ENCODE measurements at places on chromosomes 12 and 14. TPM values are rescaled to one million over a fixed set of nuclear protein-coding genes. Genes with fewer than 3 reads are reported as not detected.

GRCh38 chr14:50676814-50677516, 8.9 kb upstream of the SAV1 start:
- H3K4me3 ChIP-seq, result no peak overlapping the region
- H3K36me3 ChIP-seq, result no peaks in the 10 kb centered on the region
- no peak overlapping the region for H3K27ac ChIP-seq
- no peaks in the 10 kb centered on the region for H3K4me1 ChIP-seq
- no peaks in the 10 kb centered on the region for H3K27me3 ChIP-seq
- DNase-seq, result no peak

- DNase-seq, result no peak
- no peaks in the 10 kb centered on the region for H3K4me1 ChIP-seq
- no peak overlapping the region for H3K27ac ChIP-seq
- H3K4me3 ChIP-seq, result no peak overlapping the region
These were observed 68.1 kb downstream of the LRRC74A start for GRCh38 chr14:76894308-76894707.

- no peak overlapping the region for H3K27ac ChIP-seq
- no peaks in the 10 kb centered on the region for H3K27me3 ChIP-seq
- DNase-seq, result no peak
These were observed 15.6 kb downstream of the ERG28 start for GRCh38 chr14:75645056-75645455.

DNA sequence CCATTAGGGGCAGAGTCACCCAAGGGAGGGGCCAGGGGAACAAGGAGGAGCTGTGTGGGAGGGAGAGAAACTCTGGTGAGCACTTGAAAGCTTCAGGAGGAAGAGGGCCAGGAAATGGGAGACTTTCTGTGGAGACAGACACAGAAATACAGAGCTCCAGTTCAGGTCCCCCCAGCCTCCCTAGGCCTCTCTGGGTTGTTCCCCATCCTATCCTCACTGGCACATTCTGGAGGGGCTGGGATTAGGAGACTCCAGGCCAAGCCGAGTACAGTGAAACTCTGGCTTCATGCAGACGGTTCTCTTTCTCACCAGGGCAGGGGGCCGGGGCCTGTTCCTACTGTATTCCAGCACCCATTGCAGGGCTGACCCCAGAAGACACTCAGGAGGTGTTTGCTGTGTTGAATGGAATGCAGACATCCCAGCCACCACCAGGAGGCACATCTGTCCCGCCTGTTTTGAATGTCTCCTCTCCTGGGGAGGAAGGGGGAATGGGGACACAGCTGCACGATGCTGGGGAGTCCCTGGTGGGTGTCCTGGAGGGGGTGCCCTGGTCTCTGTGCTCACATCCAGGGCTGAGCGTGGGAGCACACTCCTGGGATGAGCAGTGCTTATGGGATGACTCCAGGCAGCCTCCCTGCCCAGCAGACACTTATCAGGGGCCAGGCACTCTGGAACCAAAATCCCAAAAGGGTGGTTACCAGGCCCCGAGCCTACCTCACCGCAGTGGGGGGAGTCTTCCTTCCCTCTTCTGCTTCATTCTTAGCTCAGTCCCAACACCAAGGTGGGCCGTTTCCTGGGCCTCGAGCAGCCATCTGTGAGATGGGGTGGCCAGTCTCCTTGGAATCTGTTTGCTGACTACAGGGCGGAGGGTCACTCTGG, 5.5 kb upstream of the KRT84 start:
- no peak overlapping the region for H3K27ac ChIP-seq
- no peak overlapping the region for H3K4me3 ChIP-seq
- H3K4me1 ChIP-seq, result no peaks in the 10 kb centered on the region
- DNase-seq, result no peak

GRCh38 chr12:123421314-123421713, 15.2 kb downstream of the RILPL2 start:
- no peak for DNase-seq
- no peaks in the 10 kb centered on the region for H3K27me3 ChIP-seq
- H3K4me3 ChIP-seq, result no peak overlapping the region
- peaks cover 62% of the 10 kb centered on the region for H3K36me3 ChIP-seq
- H3K4me1 ChIP-seq, result no peaks in the 10 kb centered on the region

- H3K36me3 ChIP-seq, result no peaks in the 10 kb centered on the region
- no peak overlapping the region for H3K27ac ChIP-seq
- H3K4me3 ChIP-seq, result no peak overlapping the region
- no peak for DNase-seq
- H3K27me3 ChIP-seq, result no peaks in the 10 kb centered on the region
- H3K4me1 ChIP-seq, result peaks cover 18% of the 10 kb centered on the region
These were observed 8.9 kb upstream of the BCL11B start for GRCh38 chr14:99280852-99281251.

GRCh38 chr12:29012673-29013072, 136.4 kb upstream of the FAR2 start:
- H3K27me3 ChIP-seq, result no peaks in the 10 kb centered on the region
- H3K4me1 ChIP-seq, result no peaks in the 10 kb centered on the region
- H3K4me3 ChIP-seq, result no peak overlapping the region
- no peaks in the 10 kb centered on the region for H3K36me3 ChIP-seq
- DNase-seq, result no peak

- peaks cover 45% of the 10 kb centered on the region for H3K4me1 ChIP-seq
- H3K27ac ChIP-seq, result peak overlapping the region; percentile 67
- H3K27me3 ChIP-seq, result no peaks in the 10 kb centered on the region
- DNase-seq, result no peak
- no peaks in the 10 kb centered on the region for H3K36me3 ChIP-seq
- no peak overlapping the region for H3K4me3 ChIP-seq
These were observed 279.7 kb upstream of the AMIGO2 start for GRCh38 chr12:47359310-47360092.

DNA sequence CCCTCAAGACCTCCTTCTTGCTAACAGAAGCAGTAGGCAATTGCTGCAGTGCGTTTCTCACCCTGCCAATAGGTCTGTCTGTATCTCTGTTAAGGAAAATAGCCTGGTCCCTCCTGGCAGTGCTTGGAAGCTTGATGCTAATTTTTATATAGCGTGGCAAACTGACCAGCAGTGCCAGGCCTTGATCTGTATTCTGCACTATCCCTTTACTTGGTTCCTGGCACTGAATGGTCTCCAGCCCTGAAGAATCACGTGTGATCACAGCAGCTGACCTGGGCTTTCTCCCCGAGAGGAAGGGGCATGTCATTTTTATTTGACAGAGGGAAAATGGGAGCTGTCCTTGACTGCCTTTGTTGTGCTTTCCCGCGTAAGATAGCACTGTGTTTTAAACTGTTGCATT, 48.7 kb upstream of the TRAF3 start:
- peaks cover 57% of the 10 kb centered on the region for H3K36me3 ChIP-seq
- H3K4me1 ChIP-seq, result no peaks in the 10 kb centered on the region
- H3K27me3 ChIP-seq, result no peaks in the 10 kb centered on the region
- no peak overlapping the region for H3K27ac ChIP-seq
- no peak overlapping the region for H3K4me3 ChIP-seq
- no peak for DNase-seq

DNA sequence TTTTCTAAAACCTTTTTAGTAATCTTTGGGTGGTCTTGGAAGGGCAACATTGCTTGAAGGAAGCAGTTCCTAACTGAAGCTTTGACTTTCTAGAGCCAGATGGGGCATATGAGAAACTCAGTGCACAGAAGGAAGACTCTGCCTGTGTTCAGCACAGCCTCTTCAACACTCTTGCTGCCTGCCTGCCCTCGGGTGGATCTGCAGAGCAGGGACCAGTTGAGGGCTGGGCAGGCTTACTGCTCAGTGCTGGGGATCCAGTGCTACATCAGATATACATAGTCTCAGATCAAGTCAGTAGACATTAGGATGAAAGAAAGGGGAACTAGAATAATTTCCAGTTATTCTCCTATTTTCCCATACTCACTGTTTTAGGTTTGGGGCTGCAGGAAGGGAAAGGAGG, 29.5 kb upstream of the TMX1 start:
- H3K4me3 ChIP-seq, result no peak overlapping the region
- H3K27me3 ChIP-seq, result no peaks in the 10 kb centered on the region
- no peaks in the 10 kb centered on the region for H3K4me1 ChIP-seq
- no peak overlapping the region for H3K27ac ChIP-seq
- H3K36me3 ChIP-seq, result no peaks in the 10 kb centered on the region

DNA sequence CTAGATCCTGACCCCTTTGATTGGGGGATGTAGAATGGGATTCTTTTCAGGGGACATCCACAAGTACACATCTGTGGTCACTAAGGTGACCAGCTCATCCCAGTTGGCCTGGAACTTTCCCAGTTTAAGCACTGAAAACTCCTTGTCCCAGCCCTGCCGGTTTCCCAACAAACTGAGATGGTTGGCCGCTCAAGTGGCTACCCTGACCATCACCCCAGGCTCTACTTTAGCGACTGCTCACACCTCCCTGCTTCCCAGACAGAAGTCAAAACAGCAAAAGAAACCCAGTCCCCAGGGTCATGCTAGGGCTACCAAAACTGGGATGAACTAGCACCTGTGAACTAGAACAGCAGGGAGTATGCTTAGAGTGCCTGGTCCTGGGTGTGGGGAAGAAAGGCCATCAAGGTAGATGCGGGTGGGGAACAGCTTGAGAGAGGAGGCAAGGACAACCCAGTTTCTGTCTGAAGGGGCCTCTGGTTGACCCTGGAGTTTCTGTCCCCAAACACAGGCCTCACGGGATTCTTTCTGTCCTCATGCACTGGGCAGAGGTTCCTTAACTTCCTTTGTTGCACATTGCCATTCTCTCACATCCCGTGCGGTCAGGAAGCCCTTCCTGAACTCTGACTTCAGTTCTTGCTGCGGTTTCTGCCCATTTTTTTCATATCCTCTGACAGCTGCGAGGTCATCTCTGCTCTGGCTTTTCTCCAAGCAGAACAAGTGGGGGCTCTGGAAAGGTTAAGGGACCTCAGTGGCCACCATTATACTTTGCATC, 1.6 kb downstream of the LTB4R start:
- H3K27ac ChIP-seq, result peak overlapping the region; percentile 73
- peaks cover 82% of the 10 kb centered on the region for H3K4me1 ChIP-seq
- H3K27me3 ChIP-seq, result no peaks in the 10 kb centered on the region
- DNase-seq, result no peak

- no peak overlapping the region for H3K27ac ChIP-seq
- DNase-seq, result no peak
- no peak overlapping the region for H3K4me3 ChIP-seq
- no peaks in the 10 kb centered on the region for H3K27me3 ChIP-seq
These were observed 214.5 kb upstream of the IGF1 start for GRCh38 chr12:102694903-102695302.

DNA sequence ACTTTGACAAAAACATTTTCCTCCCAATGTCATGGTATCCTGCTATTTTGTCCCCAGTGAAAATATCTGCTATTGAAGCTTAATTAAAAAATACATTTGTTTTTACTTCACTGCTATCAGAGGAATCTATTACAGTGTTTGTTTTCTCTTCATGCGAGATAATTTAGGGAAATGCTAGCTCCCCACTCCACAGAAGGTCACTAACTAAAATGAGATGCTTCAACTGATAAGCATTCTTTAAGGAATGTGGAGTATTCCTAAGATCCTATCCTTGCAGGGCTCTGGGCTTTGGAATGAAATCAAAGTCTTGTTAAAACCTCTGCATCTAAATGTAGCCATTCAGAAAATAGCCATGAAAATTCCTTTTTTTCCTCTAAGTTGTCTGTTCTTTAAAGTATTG, 39.5 kb downstream of the PAX9 start:
- H3K4me3 ChIP-seq, result no peak overlapping the region
- DNase-seq, result no peak
- H3K36me3 ChIP-seq, result no peaks in the 10 kb centered on the region

- no peak overlapping the region for H3K27ac ChIP-seq
- H3K36me3 ChIP-seq, result no peaks in the 10 kb centered on the region
- H3K4me3 ChIP-seq, result no peak overlapping the region
- no peak for DNase-seq
These were observed 120.8 kb downstream of the PTCSC3 start for GRCh38 chr14:36055681-36056225.

- peak; percentile 28 for DNase-seq
- H3K4me1 ChIP-seq, result peaks cover 6% of the 10 kb centered on the region
- H3K27ac ChIP-seq, result no peak overlapping the region
- no peak overlapping the region for H3K4me3 ChIP-seq
- no peaks in the 10 kb centered on the region for H3K27me3 ChIP-seq
These were observed 101.5 kb upstream of the USP15 start for GRCh38 chr12:62158461-62159360.

DNA sequence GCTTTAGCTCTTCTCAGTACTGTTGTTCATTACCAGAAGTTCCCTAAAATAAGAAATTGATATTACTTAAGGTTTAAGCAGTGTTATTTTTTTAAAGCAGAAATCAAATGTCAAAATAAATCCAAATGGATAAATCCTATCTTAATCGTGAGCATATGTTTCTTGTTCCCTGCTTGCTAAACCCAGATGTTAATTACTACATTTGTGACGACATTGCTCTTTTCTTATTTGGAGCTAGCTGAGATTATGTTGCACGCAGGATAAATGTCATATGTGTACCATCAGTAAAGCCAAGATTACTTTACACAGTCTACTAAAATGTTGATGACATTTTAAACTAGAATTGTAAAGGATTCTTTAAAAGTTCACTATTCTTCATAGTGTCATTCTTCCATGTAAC, 157.5 kb downstream of the PLCZ1 start:
- DNase-seq, result no peak
- H3K27me3 ChIP-seq, result no peaks in the 10 kb centered on the region
- H3K4me1 ChIP-seq, result no peaks in the 10 kb centered on the region
- H3K27ac ChIP-seq, result no peak overlapping the region

GRCh38 chr12:90295858-90296257, 587.2 kb upstream of the ATP2B1 start:
- H3K36me3 ChIP-seq, result no peaks in the 10 kb centered on the region
- H3K27me3 ChIP-seq, result no peaks in the 10 kb centered on the region
- no peak overlapping the region for H3K27ac ChIP-seq
- no peak for DNase-seq

Gene PPP1R1A
- not detected for total RNA-seq

Gene COX6A1
- 116 TPM for total RNA-seq

Gene SPIC
- total RNA-seq, result not detected

Gene CMTM5
- total RNA-seq, result not detected

Gene HOTAIR
- not detected for total RNA-seq

Gene RERGL
- not detected for total RNA-seq

Gene LUM
- not detected for total RNA-seq

Gene AQP6
- total RNA-seq, result not detected

Gene NINJ2
- 3.4 TPM for total RNA-seq

Gene RNASE1
- total RNA-seq, result not detected
